ENCODE measurements at places on chromosomes 6 and 20. TPM values are rescaled to one million over a fixed set of nuclear protein-coding genes. Genes with fewer than 3 reads are reported as not detected.

DNA sequence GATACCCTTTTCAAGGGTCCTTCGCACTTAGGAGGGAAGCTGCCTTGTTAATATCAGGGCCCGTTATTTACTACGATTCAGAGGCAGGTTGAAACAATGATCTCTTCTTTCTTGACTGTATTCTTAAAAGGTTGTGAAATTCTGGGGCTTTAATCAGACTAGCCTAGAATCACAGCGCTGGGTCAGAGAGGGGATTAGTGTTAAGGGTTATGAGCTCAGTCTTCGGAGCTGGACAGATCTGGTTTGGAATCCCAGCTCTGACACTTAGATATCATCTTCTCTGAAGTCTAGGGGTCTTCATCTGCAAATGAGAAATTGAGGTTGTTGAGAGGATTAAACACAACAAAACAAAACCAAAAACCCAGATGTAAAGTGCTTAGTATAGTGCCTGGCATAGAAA is 77.4 kb downstream of the CD83 start:
- no peak for DNase-seq

DNA sequence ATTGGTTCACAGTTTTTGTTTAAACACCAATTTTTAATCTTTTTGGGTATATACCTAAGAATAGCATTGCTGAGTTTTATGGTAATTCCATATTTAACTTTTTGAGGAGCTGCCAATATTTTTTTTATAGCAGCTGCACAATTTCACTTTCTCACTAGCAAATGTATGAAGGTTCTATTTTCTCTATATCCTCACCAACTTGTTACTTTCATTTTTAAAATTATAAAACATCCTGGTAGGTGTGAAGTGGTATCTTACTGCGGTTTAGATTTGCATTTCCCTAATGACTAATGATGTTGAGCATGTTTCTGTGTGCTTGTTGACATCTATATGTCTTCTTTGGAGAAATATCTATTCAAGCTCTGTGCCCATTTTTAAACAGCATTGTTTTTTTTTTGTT is 452.1 kb downstream of the GRIK2 start:
- DNase-seq = no peak

- DNase-seq = no peak
These were observed 380.9 kb downstream of the UTRN start for GRCh38 chr6:144665932-144666450.

DNA sequence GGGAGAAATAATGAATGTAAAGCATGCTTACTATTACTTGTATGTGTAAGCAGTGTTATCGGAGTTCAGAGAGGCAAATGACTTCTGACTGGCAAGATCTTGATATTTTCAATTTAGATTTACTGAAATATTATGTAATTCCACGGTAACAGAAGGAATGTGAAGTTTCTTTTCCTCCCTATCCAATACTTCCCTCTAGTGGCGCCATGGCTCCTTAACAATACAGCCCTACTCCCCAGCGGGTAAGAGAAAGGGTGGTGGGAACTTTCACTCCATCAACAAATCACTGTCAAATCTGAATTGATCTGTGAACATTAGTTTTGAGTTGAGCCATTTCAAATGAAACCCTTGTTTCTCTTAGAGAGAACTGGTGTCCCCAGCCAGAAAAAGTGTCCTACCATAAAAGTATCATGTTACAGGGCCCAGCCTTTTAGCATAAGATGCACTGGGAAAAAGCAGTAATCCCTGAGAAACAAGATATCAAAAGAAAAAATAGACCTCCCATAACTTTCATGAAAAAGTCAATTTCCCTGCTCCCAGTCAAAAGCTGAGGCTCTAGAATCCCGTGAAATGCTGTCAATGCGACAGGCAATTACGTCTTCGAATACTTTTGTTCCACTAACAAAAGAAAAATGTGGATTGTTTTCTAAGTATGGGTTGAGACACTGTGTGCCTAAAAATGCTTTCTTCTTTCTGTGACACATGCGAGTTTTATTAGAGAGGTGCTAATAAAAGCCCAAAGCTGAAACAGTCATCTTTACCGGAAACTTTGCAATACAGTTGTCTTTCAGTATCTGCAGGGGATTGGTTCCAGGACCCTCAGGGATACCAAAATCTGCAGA is 12.9 kb downstream of the COX7A2 start:
- DNase-seq = no peak

DNA sequence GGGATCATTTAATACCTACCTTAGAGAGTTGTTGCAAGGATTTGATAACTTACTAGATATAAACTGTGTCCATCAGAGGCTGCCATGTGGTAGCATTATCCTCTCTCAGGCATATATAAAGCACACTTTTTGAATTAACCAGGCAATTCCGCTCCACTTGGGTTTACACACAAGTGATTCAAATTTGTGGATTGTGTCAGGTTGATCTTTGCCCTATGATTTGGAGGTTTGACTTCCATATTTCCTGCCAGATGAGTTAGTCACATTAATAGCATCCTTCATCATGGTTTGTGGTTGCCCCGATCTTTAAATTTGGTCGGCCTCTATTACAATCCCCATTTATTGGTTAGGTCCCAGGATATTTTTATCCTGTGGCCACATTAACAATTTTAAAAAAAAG is 44.8 kb upstream of the CTAGE9 start:
- no peak for DNase-seq

- DNase-seq = no peak
These were observed 63.1 kb downstream of the ATXN1 start for GRCh38 chr6:16698162-16698533.

DNA sequence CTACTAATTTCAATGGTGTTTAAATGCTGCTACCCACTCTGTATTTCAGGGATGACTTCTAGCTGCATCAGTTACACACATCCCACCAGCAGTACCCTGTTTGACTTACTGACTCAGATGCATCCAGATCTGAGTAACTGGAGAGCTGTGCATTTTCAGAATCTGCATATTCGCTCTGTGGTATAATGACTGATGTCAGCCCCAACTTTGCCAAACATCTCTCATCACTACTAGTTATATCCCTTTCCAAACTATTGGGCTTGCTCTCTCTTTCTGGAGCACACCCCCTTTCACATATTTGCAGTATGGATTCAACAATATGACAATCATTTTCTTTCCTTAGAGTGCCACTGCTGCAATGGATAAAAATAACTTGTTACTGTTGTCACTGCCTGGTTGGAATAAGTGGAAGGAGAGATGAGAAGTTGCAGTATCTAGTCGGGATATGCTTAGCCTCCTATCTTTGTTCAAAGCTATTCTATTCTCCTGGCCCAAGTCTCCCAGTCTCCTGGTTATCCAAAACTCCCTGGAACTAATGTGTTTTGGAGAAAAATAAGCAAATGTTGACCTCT is 3.3 kb upstream of the RSPO3 start:
- DNase-seq = peak; percentile 49

GRCh38 chr20:37528446-37529213 is 954 bp upstream of the BLCAP start:
- no peak for DNase-seq

GRCh38 chr6:41059556-41059955 is 6.6 kb downstream of the APOBEC2 start:
- DNase-seq = no peak

DNA sequence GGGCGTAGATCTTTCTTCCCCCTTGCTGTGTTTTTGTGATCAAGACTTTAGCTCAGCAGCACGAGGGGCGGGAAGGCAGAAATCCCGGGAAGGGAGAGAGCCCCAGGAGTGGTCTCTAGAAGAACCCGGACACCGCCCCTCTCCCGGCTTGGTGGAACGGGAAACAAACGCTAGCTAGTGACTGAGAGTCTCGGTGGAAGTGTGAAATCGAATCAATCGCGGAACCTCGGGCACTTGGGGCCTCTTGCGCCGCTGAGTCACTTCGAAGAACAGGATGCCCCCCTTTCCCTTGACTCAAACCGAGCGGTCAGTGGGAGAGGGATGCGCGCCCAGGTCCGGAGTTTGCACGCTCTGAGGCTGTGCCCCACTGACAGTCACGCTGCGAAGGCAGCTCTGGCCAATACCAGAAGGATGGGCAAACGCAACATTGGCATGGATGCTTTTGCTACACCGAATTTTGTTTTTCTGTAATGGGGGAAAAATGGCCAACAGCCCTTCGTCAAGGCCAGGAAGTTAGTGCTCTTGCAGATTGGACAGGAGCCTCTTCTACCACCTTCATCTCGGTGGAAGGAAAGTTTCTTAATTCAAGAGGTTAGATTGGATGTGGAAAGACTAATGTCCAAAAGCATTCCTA is 1.6 kb upstream of the OLIG3 start:
- DNase-seq = no peak

DNA sequence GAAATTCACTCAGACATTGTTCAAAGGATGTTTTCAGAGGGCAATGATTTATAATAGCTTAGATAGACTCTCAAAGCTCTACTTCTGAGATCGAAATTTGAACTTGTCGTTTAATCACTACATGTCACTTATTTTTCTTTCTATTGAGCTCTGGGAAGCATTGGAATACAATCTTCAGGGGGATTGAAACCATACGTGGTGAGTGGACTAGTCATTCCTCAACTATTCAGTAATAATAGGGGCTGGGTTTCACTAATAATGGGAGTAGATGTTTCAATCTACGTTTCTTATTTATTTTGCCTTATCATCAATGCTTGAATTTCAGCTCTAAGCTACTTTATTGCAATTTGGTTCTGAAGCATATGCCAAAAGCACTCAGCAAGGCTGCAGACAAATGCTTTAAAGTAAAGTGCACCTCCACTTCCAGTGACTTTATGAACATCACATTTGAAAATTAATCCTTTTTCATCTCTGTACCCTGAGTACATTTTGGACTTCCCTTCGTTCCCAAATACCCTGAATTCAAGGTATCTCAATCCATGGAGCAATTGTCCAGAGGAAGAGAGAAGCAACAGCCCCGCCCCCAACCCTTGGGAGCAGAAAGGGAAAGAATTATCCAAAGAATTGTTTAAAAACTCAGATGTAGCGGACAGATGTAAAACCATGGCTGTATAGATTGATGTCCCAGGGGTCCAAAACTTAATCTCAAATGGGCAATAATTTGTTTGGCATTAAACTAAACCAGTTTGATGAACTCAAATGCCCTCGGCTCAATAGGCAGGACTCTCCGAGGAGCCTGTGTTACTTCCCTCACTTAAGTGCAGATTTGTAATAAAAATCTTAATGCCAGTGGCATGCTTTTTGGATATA is 68.1 kb downstream of the HFE start:
- peak; percentile 66 for DNase-seq

- no peak for DNase-seq
These were observed 40.4 kb upstream of the NAA20 start for GRCh38 chr20:19976595-19977372.

DNA sequence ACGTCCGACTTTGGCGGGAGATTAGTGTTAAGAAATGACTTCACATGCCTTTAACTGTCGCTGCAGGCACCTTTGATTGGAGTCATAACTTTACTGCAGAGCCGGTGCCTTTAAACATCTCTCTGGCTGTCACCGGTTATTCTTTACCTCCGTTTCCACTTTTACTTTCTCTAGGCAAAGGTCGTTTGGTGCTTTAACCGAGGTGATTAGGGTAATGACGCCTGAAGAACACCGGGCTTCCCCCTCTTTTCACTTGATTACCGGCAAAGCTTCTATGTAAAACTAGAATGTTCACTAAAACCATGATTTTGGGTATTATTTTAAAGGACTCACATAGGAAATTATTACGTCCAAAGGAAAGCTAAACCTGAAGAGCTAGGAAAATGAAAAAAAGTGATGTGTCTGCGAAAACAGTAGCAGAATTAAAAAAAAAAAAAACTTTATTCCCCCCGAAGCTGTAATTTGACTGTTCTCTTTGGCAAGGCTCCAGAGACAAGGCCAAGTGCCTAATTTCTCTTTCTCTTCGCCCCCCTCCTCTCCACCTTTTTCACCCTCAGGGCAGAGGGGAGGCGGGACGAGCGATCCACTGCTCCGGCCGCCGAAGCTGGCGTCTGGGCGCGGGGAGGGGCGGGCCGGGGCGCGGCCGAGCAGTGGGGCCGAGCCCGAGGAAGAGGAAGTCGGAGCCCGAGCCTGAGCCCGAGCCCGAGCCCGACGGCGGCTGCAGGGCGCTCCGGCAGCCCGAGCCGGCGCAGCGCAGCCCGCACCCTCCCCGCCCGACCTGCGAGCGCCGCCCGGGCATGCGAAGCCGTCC is at the start of gene PLEKHG1:
Gene PLEKHG1 (plus strand): TSS at position 687 of the 811 bp plus-strand sequence. CDS start 133,797 bp downstream, outside the sequence.
- DNase-seq = peak; percentile 61

GRCh38 chr6:137269347-137269746 is 50.2 kb upstream of the IFNGR1 start:
- DNase-seq = no peak

DNA sequence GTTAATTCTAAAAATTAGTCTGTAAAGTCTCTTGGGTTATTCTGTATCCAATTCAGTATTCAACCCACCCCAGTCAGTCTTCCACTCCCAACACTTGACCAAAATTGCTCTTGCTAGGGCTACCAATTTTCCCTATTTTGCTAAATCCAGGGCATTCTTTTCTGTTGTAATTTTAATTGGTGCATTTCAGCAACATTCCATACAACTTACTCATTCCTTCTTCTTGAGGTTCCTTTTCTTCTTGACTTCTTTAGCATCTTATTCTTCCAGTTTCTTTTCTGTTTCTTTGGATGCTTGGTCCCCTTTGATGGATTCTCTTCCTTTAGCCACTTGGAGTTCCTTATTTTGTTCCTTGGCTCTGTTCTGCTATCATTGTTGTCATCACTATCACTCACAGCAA is 11.2 kb upstream of the GRM1 start:
- DNase-seq = no peak

DNA sequence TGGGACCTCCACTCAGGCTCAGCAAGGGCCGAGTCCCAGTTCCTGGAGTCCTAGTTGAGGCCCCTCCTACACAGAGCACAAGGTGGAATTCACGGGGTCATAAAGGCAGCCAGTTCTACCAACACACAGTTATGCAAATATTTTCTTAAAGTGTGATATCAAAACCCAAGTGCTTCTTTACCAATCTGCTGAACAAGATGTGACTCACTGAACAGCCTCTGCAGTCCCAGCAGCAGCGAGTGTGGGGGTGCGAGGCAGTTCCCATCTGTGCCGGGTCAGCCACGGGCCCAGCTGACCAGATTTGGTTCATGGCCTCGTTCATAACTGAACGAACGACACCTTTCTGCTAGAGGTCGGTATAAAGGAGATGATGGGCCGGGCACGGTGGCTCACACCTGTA is 4.5 kb upstream of the TCEA2 start:
- DNase-seq = no peak

DNA sequence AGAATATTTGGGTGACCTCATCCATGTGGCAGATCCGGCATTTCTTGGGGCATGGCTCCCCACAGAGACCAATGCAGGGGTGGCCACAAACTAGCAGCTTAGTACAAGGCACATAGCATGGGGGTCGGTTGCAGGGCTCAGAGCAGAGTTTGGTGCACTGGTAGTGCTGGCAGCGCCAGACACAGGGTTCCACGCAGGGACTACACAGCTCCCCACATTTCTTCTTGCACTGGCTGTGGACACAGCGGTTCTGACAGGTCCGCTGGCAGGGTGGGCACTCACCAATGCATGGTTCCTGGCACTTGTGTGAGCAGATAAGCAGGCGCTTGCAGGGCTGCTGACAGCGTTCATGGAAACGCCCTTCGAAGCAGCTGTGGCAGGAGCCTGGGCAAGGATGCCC is 29.1 kb downstream of the DDX27 start:
- DNase-seq = no peak

The OVOL2 gene
- not detected for polyA plus RNA-seq

The ERVFRD-1 gene
- 0.09 TPM for polyA plus RNA-seq

The FOXC1 gene
- 2.2 TPM for polyA plus RNA-seq

The ME1 gene
- not detected for polyA plus RNA-seq

The TCF15 gene
- 4.0 TPM for polyA plus RNA-seq

The DEFB132 gene
- not detected for polyA plus RNA-seq

The ADGRF5 gene
- 28.5 TPM for polyA plus RNA-seq

The C6orf141 gene
- polyA plus RNA-seq = 4.0 TPM

The CALHM6 gene
- polyA plus RNA-seq = 1.8 TPM

The CAPN11 gene
- polyA plus RNA-seq = 0.14 TPM

The TAAR8 gene
- not detected for polyA plus RNA-seq

The FUT9 gene
- 0.23 TPM for polyA plus RNA-seq

The RALGAPB gene
- 17.4 TPM for polyA plus RNA-seq

The HLA-DRB1 gene
- 9.2 TPM for polyA plus RNA-seq

The SPTLC3 gene
- polyA plus RNA-seq = 1.9 TPM
